Kidney capillary endothelial cell (primary cell): ENCODE measurements at places on chromosomes 2 and 18.

- DNase-seq = no peak
Measured at GRCh38 chr2:132721938-132722337, 51.9 kb upstream of the LYPD1 start.

GRCh38 chr2:50347358-50348044 is 684.4 kb downstream of the NRXN1 start:
- DNase-seq = no peak

DNA sequence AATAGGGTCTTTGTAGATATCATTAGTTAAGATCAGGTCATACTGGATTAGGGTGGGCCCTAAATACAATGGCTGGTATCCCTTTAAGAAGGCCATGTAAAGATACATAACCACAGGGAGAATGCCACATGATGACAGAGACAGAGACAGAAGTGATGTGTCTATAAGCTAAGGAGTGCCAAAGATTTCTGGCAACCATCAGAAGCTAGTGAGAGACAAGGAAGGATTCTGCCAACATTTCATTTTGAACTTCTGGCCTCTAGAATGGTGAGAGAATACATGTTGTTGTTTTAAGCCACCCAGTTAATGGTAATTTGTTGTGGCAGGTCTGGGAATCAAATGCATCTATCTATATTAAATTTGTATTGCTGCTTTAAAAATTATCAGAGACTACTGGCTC is 185.5 kb upstream of the CYRIA start:
- no peak for DNase-seq

DNA sequence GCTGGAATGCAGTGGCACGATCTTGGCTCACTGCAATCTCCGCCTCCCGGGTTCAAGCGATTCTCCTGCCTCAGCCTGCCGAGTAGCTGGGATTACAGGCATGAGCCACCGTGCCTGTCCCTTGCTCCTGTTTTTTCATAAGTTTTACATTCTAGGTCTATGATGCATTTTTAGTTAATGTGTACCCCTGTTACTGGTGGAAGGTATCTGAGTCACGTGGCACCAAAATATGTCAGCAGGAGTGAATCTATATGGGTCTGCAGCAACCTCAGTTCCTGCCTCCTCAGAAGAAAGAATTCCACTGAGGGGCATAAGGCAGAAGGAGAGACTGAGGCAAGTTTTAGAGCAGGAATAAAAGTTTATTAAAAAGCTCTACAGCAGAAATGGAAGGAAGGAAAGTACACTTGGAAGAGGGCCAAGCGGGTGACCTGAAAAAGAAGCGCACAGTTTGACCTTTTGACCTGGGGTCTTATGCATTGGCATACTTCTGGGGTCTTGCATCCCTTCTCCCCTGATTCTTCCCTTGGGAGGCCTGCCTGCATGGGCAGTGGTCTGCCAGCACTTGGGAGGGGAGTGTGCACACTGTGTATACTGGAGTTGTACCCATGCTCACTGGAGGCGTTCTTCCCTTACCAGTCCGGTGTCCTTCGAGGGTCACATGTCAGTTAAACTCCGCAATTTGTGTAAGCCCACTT is 1.1 kb upstream of the MFSD2B start:
- DNase-seq = no peak

GRCh38 chr2:182355815-182356214 is 71.0 kb downstream of the PDE1A start:
- no peak for DNase-seq

- DNase-seq = no peak
Measured at GRCh38 chr2:191638802-191639172, 39.1 kb upstream of the NABP1 start.

DNA sequence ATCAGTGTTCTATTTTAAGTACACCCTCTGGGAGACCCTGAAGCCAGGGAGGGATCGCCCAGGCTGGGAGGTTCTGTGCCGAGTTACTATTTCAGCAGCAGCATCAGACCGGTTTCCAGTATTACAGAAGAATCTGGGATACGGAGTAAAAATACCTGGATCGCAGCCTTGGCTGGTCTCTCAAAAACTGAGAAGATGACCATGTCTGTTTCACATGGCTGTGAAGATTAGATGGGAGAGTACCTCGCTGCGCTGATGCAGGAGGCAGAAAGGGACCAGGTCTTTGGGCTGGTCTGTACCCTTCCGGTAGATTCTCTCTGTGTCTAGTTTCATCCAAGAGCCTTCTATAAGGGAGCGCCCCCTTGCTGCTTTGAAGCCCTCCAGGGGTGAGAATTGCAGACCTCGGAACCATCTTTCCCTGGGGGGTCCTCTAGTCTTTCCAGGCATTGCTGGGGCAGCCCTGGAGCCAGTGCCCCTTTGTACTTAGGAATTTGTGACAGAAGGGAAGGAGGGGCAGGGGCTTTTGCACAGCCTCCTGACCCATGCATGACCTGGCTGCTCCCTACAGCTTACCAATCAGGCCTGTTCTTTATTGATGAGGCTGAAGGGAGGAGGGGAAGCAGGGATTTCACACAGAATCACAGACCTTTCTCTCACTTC is 56.3 kb upstream of the MAPRE3 start:
- DNase-seq = no peak

- no peak for DNase-seq
Measured at GRCh38 chr2:172031536-172031935, 31.8 kb downstream of the METAP1D start.

DNA sequence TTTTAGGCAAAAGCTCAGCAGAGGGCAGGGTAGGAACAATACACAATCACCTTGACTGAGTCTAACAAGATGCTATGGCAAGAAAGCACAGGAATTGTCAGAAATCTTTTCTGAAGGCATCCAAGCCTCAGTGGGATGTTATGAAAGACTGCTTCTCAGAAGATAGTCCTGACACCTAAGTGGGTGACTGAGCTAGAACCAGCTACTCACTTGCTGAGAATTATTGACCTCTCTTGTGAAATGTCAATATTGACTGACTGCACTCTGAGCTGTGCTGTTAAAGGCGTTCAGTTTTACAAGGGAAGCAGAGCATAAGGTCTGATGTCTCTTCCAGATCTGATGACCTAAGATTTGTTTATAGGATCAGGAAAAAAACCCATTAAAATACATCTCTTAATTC is 46.1 kb downstream of the TACR1 start:
- DNase-seq = no peak

DNA sequence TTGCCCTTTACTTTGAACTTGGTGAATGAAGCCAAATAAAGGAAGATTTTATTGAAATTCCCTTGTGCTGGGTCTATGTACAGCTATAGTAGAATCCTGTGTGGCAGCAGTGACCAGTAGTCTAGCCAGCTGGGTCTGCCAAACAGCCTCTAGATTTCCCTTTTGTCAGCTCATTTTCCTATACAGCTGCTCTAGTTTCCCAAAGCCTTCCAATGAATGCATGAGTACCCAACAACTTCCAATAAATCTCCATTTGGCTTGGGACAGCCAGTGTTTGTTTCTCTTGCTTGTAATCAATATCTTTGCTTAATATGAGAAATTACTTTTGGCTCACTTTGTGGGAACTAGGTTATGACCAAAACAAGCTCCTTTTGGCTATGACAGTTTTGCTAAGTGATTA is 43.6 kb downstream of the SCN9A start:
- no peak for DNase-seq

- no peak for DNase-seq
Measured at GRCh38 chr2:12903272-12903671, 186.5 kb downstream of the TRIB2 start.

GRCh38 chr2:107809835-107810234 is 16.9 kb upstream of the RGPD4 start:
- DNase-seq = no peak

- DNase-seq = no peak
Measured at GRCh38 chr18:26103579-26103978, 13.2 kb upstream of the SS18 start.

DNA sequence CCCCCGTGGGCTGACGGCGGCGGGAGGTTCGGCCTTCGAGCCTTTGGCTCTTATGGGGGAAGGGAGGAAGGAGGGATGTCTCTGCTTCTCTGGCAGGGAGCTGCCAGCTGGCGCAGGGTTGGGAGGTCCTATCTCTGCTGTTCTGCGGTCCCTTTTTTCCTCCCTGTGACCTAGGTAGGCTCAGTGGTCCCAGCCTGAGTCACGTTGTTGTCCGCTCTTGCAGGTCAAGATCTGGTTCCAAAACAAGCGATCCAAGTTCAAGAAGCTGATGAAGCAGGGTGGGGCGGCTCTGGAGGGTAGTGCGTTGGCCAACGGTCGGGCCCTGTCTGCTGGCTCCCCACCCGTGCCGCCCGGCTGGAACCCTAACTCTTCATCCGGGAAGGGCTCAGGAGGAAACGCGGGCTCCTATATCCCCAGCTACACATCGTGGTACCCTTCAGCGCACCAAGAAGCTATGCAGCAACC is 2.5 kb downstream of the DLX1 start:
- DNase-seq = no peak

DNA sequence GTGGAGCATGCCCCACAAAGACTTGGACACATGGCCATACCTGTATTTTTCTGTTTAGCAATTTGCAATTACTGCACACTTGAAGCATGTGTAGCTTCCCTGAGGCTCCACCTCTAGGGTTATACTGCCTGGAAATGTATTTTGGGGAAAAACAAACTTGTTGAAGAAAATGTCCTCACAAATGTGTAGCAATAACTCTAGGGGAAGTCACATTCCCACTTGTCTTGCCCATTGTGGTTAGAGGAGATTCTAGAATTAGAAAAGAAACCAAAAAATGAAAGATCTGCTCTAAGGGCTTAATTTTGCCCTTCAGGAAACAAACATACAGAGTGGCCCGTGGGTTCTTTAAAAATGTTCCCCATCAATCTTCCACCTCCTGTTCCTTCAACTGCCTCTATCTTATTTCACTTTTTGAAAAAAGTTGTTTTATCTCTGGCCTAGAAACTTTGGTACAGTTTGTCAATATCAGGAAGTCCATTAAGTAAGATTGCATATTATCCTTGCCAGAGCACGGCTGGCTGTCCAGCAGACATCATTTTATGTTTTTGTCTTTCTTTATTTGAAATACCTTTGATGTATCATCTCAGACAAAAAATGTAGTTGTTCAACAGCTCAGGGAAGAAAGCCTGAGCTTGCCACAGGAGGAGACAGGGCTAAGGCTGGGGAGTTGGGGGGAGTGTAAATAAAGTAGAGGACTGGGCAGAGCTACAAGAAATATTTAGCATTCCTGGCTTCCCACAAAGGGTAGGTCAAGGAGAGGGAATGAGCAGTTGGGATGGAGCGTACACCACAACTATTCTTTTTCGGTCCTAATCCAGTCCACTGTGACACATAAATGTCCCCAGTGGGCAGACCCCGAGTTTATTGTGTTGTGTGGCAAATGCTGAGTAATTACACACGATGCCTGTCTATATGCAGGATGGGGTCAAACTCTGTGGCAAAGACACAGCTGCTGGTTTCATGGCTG is 96.8 kb upstream of the CDC42EP3 start:
- DNase-seq = no peak

DNA sequence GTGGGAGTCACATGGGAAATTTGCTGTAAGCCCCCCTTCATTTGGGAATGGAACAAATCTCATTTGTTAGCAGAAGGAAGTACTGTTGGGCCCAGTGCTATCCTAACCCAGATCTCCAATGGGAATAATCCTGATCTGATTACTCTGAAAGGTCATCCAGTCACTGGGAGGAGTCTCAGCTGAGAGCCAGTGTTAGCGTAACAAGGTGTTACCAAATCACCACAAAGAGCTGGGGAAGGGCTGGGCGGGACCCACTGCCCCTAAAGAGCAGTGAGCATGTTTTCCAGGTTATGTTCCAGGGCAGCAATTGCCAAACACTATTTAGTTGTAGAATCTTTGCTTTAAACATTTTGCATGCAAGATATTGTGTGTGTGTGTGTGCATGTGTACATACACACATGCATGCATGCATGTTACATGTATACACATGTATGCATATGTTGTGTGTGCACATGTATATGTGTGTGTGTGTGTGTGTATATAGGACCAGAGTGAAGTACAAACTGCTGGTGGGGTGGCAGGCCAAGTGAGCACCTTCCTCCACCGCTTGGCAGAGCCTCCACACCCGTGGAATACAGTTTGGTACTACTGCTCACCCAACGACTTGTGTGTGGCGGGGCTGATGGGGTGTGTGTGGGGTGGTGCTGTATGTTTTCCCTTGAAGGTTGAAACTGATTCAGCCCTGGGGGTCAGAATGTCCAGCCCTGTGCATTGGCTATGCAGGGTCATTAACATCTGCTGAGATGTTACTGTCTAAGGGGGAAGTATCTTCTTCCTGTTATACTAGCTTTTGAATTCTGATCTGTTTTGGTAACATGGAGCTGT is 15.2 kb downstream of the INPP5D start:
- no peak for DNase-seq

GRCh38 chr18:2143636-2144035 is 427.7 kb downstream of the METTL4 start:
- DNase-seq = no peak

DNA sequence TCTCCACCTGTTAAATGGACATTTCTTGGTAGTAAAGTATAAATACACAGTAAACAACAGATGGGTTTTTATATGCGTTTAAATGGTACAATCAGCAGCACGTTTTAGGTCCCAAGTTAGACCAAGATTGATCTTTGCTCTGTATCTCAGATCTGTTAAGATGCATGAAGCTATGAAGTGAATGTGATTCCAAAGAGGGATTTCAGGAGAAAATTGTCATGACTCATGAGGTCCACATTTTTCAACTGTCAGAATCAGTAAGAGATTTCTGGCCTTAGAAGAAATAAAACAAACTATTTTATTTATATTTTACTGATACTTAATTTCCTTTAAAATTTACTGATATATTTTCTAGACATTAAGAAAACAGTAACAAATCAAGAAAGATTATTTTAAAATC is 142.7 kb downstream of the EML6 start:
- no peak for DNase-seq

GRCh38 chr2:188726626-188727247 is 247.4 kb upstream of the COL3A1 start:
- DNase-seq = no peak

GRCh38 chr2:7956126-7956689 is 725.6 kb upstream of the ID2 start:
- no peak for DNase-seq

GRCh38 chr2:65112633-65113032 is 17.3 kb downstream of the RAB1A start:
- no peak for DNase-seq

- no peak for DNase-seq
Measured at GRCh38 chr2:946073-946948, 4.3 kb upstream of the SNTG2 start.

- no peak for DNase-seq
Measured at GRCh38 chr2:67965246-67965645, 97.6 kb downstream of the C1D start.

DNA sequence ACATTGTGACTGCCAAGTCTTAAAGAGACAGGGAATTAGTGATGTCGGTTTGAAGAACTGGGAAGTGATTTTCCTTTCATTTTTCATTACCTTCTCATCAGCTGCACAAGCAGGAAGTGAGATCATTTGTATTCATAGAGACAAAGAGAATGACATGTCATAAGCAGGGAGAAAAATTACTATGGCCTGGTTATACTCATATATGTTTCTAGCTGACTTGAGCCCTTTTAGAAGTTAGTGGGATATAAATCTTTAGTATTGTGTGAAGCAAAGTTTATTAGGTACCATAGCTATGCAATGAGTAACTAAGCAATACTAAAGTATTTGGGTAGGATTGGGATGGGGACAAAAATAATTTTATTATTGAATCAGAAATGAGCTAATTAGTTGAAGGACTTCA is 284.1 kb downstream of the PID1 start:
- DNase-seq = no peak
